ENCODE measurements at places on chromosomes 3 and 15.

- no peak for DNase-seq
Measured at GRCh38 chr3:99899603-99900002, 81.9 kb downstream of the CMSS1 start.

- DNase-seq = no peak
Measured at GRCh38 chr15:98949624-98950023, 58.0 kb downstream of the PGPEP1L start.

DNA sequence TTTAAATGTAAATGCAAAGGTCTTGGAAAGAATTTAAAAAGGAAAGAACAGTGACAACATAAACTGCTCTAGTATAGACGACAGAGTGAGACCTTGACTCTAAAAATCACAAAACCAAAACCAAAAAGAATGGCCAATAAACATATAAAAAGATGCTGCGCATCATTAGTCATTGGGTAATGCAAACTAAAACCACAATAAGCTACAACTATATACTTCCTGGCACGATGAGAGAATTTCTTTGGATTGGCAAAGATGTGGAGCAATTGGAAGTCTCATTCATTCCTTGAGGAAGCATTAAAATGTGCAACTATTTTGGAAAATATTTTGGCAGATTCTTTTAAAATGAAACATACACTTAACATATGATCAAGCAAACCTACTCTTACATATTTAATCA lies 98.7 kb upstream of the ZPLD1 start:
- DNase-seq = no peak

GRCh38 chr3:153282355-153282754 lies 120.3 kb downstream of the RAP2B start:
- DNase-seq = no peak

DNA sequence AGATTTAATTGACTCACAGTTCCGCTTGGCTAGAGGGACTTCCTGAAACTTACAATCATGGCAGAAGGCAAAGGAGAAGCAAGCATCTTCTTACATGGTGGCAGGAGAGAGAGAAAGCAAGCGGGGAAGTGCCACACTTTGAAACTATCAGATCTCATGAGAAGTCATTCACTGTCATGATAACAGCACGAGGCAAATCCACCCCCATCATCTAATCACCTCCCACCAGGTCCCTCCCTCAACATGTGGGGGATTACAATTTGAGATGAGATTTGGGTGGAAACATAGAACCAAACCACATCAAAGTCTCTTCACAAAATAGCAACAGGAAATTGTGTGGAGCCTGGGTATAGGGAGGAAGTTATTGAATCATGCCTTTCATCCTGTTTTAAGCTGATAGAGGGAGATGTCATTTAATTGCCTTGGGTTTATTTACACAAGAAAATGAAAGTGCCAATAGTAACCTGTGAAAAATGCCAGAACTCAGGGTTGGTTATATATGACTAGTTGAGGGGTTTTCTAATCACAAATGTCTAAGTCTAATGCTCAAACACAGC lies 624.8 kb upstream of the LMCD1 start:
- peak; percentile 43 for DNase-seq

GRCh38 chr3:25088284-25088683 lies 339.8 kb upstream of the RARB start:
- no peak for DNase-seq

- no peak for DNase-seq
Measured at GRCh38 chr15:83268147-83268546, 16.3 kb downstream of the BNC1 start.

- no peak for DNase-seq
Measured at GRCh38 chr15:82018201-82018600, 27.6 kb downstream of the MEX3B start.

GRCh38 chr3:852033-852432 lies 240.8 kb upstream of the CNTN6 start:
- no peak for DNase-seq

- no peak for DNase-seq
Measured at GRCh38 chr3:127800508-127800907, 21.8 kb downstream of the MGLL start.

DNA sequence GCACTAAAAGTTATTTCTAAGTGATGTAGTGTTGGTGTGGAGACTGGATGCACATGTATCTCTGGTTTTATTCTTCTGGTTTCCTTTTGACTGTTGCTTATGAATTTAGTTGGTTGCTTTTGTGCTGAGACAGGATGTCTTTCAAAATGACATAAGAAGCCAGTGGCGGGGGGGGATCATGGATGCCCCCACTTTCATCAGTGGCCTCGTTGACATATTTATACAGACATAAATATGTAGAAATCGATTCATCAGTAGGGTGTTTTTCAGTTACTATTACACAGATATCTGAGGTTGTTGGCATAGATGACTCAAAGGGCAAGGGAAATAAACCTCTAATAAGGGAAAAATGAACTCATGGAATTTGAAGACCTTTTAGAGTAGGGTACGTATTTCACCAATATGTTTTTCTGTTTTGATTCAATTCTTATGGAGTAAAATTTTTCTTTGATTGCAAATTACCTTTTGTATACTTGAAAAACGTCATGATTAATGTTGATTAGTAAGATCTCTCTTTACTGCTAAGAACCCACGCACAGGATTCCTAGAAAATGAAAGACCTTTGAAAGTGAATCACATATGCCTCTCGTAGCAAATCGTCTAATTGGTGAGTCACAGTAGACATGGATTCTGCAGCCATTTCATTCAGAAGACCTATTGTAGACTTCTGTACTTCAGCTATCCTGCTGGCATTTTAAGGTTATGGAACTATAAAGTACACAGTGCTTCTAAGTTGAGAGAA lies 97.4 kb upstream of the RBMS3 start:
- no peak for DNase-seq

DNA sequence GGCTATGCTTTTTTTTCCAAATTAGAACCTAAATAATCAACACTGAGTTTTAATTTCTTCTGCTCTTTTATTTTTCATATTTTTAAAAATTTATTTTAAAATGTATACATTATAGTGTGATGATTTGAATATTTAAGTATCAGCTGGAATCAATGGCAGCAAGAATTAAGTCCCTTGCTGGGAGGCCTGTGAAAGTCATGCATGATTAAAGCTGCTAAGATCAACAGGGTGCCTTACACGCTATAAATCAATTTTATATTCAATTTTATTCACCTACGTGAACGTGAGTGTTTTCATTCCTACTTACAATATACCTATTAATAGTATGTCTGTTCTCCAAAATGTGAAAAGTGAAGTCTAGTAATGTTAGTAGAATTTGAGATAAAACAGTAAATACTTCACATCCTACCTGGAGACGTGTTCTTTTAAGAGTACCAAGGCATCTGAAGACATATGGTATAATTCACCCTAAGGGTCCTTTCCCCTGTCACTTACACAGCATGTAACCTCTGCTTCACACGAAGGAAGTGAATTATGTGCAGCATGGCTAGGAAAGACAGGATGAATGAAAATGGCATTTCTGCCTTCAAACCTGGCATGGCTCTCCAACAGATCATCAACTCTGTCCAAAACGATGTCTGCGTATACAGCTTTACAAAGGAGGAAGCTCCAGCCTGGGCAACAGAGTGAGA lies 640.4 kb upstream of the ROBO1 start:
- DNase-seq = no peak

- no peak for DNase-seq
Measured at GRCh38 chr3:184679056-184679816, 32.6 kb downstream of the MAGEF1 start.

GRCh38 chr3:182028081-182028480 lies 316.4 kb downstream of the SOX2 start:
- no peak for DNase-seq

GRCh38 chr3:179942553-179943075 lies 94.1 kb downstream of the PEX5L start:
- DNase-seq = no peak

DNA sequence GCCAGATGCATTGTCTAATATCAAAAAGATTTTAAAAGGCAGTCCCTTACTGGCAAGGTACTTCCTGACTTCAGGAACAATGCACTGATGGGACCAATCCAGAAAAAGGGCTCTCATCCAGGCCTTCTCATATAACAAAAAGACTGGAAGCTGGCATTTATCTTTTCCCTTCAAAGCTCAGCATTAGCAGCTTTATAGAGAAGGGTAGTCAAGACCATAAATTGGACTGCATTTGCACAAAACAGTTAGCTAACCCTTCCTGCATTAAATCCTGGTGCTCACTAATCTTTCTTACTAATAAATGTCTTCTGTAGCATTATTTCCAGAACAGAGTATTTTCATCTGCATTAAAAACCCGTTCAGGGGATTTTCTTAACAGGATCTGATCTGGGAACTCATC lies 46.0 kb upstream of the NEK10 start:
- DNase-seq = no peak

DNA sequence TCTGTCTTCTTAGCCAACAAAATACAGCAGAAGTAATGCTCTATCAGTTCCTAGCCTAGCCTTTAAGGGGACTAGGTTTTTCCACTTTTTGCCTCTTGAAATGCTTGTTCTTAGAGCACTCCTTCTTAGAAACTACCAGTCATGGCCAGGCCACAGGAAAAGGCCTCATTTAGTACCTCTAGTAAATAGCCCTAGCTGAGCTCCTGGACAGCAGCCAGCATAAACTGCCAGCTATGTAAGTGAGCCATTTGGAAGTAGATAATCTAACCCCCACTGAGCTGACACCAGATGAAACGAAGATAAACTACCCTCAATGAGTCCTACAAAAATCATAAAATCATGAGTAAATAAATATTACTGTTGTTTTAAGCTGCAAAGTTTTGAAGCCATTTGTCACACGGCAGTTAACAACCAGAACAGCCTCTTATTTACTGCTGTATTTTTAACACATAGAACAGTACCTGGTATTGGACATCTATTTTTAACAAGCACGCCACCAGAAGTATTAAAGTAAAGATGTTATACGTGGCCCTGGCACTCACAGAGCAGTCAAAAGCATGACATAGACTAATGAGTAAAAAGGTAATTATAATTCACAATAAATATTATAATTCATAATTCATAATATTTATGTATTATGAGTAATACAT lies 12.0 kb downstream of the TBC1D5 start:
- DNase-seq = no peak

DNA sequence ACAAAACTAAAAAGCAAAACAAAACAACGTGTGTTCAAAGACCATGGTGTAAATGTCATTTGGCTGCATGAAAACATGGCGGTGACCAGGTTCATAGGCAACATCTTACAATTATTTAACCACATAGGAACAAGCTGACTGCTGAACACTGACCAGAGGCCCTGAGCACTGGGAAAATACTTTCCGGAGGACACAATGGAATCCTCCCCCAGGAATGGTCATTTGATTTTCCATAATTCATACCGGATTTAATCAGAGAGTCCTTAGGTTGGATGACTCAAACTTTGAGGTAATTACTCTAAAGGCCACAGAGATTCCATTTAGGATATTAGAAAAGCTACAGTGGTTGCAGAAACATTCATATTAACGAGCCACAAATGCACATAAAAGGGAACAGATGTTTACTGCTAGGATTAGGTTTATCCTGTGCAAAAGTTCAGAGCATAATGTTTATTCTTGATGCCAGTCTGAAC lies 254.7 kb downstream of the NR1D2 start:
- DNase-seq = no peak

GRCh38 chr3:190673148-190673547 lies 159.3 kb downstream of the IL1RAP start:
- DNase-seq = no peak

- DNase-seq = no peak
Measured at GRCh38 chr3:188937389-188937788, 234.4 kb upstream of the TPRG1 start.

DNA sequence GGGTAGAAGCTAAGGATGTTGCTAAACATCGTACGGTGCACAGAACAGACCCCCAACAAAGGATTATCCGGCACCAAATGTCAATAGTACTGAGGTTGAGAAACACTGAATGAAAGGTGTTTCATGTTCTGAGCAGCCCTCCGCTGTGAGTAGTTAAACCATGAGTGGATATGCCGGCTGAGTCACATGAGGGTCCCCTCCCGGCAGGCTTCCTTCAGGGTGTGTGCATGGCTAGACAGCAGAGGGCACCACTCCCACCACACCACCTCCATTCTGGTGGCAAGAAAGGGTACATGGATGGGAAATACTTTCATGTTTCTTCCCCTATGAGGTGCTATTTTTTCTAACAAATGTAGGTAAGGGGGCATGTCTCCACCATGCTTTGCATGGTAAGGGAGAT lies 128.3 kb upstream of the SEMA6D start:
- DNase-seq = no peak

DNA sequence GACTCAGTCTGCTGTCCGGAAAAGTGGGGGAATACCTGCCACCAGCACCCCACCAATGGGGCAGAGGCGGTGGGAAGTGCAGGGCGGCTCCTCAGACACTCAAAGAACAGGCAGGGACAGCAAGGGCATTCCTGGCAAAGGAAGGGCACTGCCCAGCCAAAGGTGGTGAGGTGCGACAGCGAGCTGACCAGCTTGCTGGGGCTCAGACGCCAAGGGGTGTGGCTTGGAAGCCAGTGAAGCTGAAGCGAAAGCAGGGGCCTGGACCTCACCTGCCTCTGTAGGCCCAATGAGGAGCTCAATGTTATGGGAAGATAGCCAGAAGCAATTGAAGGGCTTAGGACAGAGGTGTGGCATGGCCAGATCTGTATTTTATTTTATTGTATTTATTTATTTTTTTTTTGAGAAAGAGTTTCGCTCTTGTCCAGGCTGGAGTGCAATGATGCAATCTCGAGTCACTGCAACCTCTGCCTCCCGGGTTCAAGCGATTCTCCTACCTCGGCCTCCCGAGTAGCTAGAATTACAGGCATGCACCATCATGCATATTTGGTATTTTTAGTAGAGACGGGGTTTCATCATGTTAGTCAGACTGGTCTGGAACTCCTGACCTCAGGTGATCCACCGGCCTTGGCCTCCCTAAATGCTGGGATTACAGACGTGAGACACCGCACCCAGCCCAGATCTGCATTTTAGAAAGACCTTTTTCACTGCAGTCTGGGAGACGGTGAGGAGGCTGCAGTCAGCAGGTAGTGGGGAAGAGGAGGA lies 4.4 kb upstream of the LMAN1L start:
- DNase-seq = no peak

DNA sequence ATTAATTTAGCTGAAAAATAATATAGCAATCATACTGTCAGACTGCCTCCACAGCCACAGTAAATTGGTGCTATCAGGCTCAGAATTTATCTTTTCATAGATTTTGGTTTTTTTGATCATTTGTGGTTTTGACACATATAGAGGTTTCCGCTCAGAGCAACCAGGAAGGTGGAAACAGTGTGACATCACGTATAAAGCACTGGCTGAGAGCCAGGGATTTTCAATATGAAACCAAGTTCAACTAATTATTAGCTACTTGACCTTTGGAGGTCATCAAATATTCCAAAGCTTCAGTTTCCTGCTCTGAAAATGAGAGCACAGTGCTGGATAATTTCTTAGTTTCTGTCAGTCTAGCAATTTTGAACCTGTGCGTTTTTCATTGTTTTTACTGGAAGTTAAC lies 433.8 kb upstream of the SUCLG2 start:
- DNase-seq = no peak

- no peak for DNase-seq
Measured at GRCh38 chr3:66092175-66092995, 53.7 kb upstream of the MAGI1 start.

- DNase-seq = no peak
Measured at GRCh38 chr3:181565416-181565815, 146.3 kb upstream of the SOX2 start.

GRCh38 chr3:188507244-188507720 lies 353.3 kb downstream of the LPP start:
- no peak for DNase-seq

All from T-helper 1 cell (primary cell).